Stimulated activated CD8-positive, alpha-beta memory T cell treated with anti-CD3 and anti-CD28 coated beads, Interleukin-2, amount 100 ng/mL, for 1 hour (primary cell): ENCODE measurements at places on chromosomes 16 and 17.
A peak's percentile ranks its signal among the peaks of the same experiment; 100 is the strongest.

DNA sequence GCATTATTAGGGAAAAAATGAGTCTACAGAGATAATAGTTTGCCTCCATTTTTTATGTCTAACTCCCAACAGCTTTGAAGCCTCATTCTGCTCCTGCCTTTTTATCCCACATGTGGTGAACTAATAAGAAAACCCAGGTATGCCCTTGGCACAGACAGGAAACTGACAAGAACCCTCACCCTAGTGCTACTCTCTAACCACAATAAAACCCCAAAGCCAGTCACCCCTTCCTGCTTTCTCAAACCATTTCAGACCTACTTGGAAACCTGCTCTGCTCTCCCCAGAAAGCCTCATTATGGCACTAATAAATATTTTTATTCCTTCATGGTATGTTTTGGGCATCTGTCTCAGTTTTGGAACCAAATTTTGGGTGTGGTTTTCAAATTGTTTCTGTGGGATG, 3.9 kb upstream of the MARVELD3 start:
- DNase-seq = no peak

- no peak for DNase-seq
Measured at GRCh38 chr16:81731649-81732048, 47.4 kb upstream of the PLCG2 start.

DNA sequence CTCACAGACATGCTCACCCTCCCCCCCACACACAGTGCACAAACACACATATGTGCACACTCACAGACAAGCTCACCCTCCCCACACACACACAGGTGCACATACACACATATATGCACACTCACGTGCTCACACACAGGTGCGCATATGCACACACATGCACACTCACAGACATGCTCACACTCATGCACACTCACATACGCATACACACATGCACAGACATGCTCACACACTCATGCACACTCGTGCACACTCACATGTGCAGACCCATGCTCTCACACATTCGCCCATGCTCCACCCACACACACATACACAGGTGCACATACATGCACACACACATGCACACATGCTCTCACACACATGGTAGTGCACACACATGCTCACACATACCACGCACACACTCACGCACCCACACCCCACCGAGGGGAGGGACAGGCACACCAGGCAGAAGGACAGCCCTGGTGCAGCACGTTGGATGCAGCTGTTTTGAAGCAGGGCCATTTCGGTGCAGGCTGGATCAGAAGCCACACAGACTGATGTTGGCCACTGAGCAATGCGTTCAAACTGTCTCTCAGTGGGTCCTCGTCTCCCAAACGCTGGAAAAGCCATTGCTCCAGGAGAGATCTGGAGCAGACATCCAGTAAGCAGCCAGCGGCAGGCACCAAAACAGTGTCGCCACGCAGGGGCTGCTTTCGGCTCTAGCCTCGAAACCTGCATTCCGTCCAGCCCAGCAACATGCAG, 86.2 kb upstream of the ZNF469 start:
- no peak for DNase-seq

DNA sequence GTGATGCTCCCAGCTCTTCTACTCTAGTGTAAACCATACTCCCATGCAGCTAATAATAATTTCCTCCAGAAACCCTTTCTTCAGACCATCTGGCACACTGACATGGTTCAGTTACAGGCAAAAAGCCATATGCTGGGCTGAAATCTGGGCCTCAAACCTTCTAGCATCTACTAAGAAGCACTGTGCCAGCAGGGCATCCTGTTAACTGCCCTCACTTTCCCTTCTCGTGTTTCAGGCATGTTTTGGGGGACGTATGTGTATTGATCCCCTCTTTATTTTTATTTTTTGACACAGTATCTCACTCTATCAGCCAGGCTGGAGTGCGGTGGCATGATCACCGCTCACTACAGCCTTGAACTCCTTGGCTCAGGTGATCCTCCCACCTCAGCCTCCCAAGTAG, 33.3 kb downstream of the STAT5A start:
- no peak for DNase-seq

DNA sequence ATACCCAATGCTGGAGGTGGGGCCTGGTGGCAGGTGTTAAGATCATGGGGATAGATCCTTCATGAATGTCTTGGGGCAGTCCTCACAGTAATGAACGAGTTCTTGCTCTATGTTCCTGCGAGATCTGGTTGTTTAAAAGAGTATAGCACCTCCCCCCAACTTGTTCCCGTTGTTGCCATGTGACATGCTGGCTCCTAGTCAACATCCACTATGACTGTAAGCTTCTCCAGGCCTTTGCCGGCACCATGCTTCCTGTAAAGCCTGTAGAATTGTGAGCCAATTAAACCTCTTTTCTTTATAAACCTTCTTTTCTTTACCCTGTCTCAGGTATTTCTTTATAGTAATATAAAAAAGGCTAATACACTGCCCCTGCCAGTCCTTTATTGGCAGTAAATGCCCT, 33.3 kb downstream of the RANBP10 start:
- DNase-seq = no peak

DNA sequence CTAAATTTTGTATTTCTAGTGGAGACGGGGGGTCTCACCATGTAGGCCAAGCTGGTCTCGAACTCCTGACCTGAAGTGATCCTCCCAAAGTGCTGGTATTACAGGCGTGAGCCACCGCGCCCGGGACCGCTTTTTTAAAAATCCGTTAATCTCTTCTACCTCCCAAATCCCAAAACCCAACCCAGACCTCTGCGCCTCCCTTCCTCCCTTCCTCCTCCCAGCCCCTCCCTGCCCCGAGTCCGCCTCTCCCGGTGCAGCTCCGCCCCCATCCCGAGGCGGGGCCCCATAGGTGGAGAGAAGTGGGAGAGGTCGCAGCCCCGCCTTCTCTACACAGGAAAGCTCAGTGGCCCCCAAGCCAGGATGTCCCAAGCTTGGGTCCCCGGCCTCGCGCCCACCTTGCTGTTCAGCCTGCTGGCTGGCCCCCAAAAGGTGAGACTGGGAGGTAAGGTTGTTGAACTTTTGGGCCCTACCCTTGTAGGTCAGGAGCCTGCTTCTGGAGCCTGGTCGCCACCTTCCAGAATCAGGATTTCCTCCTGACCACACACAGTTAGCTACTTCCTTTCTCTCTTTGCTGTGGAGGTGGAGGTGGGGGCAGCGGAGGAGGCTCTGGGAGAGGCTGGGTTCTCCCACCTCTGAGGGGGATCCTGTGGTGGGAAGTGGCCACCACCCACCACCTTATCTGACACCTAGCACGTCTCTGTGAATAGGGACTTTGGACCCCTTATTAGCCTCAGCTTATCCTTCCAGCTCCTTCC, at the start of gene TMEM92:
TSS of gene TMEM92 (plus strand) at position 325 of the 755 bp plus-strand sequence. CDS start at position 361, 36 bp downstream.
- DNase-seq = no peak

- DNase-seq = no peak
Measured at GRCh38 chr16:50360033-50360778, 8.6 kb downstream of the BRD7 start.

DNA sequence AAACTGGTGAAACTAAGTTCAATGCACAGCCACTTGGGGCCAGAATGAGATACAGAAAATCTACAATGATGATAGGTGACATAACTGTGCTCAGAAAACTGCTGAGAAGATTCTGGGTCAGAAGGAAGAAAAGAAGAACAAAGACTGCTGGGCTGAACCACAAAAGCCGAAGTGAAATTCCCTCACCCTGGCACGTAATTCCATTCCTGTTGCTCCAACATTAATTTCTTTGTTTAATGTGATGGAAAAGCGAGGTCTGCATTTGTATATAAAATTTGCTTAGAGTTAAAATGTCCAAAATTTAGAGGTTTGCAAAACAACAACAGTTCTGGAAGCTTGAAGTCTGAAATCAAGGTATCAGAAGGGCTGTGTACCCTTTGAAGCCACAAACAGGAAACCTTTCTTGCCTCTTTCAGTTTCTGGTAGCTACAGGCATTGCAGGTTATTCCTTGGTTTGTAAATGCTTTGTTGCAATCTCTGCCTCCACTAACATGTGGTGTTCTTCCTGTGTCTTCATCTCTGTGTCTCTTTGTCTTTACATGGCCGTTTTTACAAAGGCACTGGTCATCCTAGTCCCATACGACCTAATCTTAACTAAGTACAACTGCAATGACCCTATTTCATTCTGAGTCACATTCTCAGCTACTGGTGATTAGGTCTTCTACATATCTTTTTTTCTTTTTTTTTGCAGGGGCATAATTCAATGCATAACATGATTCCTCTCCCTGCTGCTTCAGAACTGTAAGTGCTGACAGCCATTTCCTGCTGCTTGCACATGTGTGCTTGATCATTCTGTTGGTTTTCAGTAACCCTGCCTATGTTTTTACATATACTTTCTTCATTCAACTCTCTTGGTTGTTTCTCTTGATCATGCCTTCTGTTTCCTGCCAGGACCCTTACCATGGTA, 603.0 kb upstream of the CDH8 start:
- no peak for DNase-seq

GRCh38 chr17:27743281-27743885, 56.9 kb downstream of the NOS2 start:
- no peak for DNase-seq

DNA sequence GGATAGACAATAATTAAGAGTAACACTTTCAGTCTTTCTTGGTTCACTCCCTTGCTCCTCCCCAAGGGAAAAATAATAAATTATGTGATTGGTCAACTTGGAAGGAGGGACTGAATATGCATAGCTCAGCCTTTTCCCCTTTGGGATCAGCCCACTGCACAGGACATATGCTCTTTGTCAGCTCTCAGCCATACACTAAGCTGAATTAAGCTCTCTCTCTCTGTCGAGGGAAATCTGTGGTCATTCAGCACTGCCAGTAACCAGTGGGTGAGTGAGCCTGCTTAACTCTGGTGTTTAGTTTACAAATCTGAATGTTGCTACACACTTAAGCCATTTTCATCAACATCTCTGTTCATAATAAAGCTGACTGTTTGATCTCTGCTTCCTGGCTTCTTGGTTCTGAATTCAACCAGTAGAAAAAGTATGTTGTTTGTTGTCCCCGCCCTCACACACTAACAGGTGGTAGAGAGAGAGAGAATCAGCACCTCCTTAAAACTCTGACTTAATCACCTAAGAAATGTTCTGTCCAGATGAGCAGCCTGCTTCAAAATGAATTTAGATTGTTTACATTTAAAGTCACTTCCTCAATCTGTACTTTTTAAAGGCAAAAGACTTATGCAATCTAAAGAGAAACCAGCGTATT, 102.3 kb upstream of the C17orf78 start:
- DNase-seq = no peak

DNA sequence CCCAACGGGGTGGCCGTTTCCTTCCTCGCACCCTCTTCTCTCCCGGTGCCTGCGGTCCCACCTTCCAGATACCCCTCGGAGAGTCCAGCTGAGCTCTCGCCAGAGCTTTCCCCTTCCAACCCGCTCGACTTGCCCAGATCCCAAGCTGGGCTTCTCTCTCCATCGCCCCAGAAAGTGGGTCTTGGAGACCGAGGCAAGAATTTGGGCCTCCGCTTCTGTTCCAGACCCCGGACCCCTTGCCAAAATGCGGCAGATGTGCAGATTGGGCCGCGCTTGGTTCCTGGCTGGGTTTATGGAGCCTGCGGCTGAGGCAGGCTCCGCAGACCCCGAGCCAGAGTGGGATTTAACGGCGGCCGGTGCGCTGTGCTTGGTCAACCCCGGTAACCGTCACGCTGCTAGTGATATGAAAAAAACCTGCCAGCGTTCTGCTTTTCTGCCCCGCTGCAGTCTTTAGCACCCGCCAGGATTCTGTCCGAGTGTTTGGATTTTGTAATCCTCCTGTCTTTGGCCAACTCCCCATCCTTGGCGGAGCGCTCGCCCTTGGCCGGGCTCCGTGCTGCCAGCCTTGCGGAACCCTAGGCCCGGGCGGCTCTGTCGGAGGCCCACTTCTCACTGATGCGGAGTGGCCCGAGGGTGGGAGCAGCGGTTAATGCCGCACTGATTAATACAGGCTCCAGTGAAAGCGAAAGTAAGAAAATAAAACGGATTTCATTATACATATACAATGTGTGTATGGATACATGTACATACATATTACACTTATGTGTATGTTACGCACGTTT, 754 bp upstream of the SLFN11 start:
- DNase-seq = no peak

- no peak for DNase-seq
Measured at GRCh38 chr17:19728084-19728495, 11.7 kb upstream of the SLC47A2 start.

- no peak for DNase-seq
Measured at GRCh38 chr17:15952916-15953790, 8.2 kb downstream of the ADORA2B start.

- DNase-seq = peak; percentile 85
Measured at GRCh38 chr17:78140169-78141051, 5.8 kb upstream of the C17orf99 start.

DNA sequence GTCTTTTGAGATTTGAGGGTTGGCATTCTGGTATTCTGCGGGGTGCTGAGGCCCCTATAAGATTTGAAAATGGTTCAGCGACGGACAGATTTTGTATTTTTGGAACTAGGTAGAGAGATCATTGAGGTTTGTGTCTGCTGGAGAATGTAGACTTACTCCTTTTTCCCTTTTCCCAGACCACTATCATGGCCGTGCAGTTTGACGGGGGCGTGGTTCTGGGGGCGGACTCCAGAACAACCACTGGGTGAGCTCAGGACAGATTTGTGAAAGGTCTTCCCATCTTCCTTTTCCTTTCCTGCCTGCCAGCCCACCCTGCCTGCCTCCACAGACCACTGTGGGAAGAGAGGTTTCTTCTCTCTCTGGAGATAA, 572 bp downstream of the PSMB6 start:
- no peak for DNase-seq

- no peak for DNase-seq
Measured at GRCh38 chr17:55652114-55652823, 70.4 kb downstream of the TMEM100 start.

DNA sequence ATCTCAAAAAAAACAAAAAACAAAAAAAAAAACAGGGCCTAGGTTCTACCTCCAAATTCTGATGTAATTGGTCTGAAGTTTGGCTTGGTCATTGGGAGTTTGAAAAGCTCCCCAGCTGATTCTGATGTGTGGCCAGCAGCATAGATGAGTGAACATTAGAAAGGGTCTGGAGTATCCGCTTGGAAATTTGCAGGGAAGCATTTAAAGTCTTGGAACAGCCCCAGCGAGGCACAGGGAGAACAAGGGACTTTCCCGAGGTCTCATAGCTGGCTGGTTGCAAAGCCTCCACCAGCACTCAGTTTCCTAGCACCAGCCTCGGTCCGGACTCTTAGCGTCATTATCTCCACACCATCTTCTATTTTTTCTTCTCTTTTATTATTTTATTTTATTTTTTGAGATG, 70.8 kb downstream of the RAB11FIP4 start:
- no peak for DNase-seq

- no peak for DNase-seq
Measured at GRCh38 chr17:60602385-60602742, 2.4 kb downstream of the PPM1D start.

- DNase-seq = no peak
Measured at GRCh38 chr16:70692130-70692872, 6.4 kb upstream of the MTSS2 start.

GRCh38 chr16:8742068-8742467, 55.4 kb downstream of the TMEM186 start:
- no peak for DNase-seq

- no peak for DNase-seq
Measured at GRCh38 chr17:16474012-16474725, 17.8 kb downstream of the LRRC75A start.

GRCh38 chr17:74108126-74108705, 95.3 kb upstream of the RPL38 start:
- DNase-seq = no peak
